ENCODE measurements at places on chromosomes 16 and 17.

- no peak for DNase-seq
Measured at GRCh38 chr16:89026121-89026612, 49.2 kb upstream of the CBFA2T3 start.

- no peak for DNase-seq
Measured at GRCh38 chr17:6240601-6241000, 170.4 kb downstream of the WSCD1 start.

- DNase-seq: no peak
Measured at GRCh38 chr17:32915245-32915644, 12.7 kb upstream of the TMEM98 start.

DNA sequence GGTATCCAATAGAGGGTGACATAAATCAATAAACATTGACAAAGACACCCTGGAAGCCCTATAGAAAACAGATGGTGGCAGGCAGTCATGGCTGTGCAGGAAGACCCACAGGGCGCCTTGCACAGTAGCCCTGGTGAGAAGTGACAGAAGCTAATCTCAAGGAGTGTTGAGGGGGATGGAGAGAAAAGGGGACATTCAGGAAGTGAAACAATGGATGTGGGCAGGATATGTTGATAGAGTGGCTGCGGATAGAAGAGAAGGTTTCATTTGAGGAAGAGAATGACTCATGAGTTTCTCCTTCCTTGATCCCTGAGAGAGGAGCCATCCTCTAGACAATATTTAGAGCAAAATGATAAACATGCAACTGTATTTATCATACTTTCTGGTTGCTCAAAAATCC, 468.8 kb upstream of the HSBP1 start:
- DNase-seq: no peak

DNA sequence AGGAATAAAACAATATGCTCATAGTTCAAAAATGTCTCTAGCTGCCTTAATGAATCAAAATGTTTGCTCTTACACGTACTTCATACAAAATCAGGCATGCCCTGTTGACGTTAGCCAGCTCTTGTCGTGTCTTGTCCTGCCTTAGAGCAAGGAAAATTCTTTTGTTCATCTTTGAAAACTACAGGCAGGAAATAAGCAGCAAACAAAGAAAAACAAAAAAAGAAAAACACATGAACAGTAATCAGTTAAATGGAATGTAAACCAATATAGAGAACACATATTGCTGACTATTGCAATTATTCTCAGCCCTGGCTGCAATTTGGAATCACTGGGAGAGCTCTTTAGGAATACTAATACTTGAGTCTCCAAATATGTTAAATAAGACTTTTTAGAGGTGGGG, 1.7 kb downstream of the CAPNS2 start:
- no peak for DNase-seq

DNA sequence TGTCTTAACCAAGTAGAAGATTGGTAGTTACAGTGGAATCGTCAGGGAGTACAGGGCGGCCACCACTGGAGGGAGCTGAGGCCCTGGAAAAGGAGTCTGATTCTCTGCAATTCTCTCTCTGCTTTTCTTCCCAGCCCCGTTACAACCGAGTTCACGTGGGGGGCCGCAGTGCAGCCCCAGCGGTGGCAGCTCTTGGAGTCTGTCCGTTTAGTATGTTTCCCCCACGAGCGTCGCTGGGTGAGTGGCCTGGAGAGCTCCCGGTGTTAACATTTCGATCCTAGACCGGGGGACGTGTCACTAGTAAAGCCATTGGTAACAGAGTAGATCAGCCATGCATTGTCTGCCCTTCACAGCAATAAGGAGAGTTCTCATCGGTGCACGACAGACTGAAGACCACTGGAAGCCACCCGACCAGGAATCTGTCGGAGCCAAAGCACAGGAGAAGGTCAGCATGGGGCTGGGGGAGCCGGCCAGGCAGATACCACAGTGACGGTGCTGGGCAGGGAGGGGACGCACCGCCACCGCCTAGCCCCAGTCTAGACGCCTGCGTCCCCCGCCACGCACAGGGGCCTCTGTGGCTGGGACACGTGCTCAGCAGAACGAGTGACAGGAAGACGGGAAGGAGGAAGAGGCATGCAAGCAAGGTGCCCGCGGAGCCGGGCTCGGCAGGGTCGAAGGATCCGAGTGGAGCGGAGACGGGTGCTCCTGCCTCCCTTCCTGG, 15.7 kb downstream of the SLC16A3 start:
- peak; percentile 3 for DNase-seq

- no peak for DNase-seq
Measured at GRCh38 chr16:70644763-70645597, 1.4 kb upstream of the IL34 start.

- DNase-seq: no peak
Measured at GRCh38 chr16:58906981-58907715, 173.0 kb upstream of the GOT2 start.

DNA sequence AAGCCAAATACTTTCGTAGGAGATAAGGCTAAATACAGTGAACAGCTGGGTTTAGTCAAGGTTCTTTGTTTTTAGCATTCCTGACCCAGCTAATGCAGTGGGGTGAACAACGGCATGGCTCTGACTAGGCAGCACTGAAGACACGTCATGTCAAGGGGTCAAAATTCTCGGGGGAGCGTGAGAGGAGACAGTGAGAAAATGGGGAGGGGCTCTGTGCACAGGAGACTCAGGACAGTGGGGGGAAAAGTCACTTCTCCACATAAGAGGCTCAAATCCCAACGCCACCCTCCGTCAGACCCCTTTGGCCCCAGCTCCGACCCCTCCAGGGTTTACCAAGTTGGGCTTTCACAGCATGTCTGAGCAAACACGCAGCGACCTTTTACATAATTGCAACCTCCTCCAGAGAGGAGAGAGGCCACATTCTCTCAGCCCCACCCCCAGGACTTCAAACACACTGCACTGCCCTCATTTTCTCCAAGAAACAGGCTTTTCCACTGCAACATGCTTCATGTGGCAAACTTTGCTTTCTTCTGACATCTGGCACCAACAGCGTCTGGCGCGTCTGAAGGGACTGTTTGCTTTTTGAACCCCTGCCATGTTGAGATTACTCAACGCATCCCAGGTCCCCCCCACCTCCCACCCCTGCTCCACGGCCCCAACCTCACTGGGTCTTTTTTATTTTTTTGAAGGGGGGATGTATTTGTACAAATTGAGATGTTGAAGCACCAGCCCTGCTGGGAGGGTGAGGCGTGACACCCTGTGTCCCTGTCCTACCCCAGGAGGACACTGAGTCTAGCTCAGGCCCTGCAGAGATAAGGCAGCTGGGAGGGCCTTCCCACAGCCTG, 30.0 kb downstream of the AXIN2 start:
- DNase-seq: no peak

GRCh38 chr17:7789131-7789530, 44.9 kb upstream of the KDM6B start:
- no peak for DNase-seq

- DNase-seq: no peak
Measured at GRCh38 chr17:41308918-41309359, at the start of gene KRTAP16-1. TSS of gene KRTAP16-1 (minus strand) at chr17:41309309. CDS start at chr17:41309253, 56 bp downstream.

- DNase-seq: no peak
Measured at GRCh38 chr16:28259091-28259780, 33.1 kb upstream of the SBK1 start.

DNA sequence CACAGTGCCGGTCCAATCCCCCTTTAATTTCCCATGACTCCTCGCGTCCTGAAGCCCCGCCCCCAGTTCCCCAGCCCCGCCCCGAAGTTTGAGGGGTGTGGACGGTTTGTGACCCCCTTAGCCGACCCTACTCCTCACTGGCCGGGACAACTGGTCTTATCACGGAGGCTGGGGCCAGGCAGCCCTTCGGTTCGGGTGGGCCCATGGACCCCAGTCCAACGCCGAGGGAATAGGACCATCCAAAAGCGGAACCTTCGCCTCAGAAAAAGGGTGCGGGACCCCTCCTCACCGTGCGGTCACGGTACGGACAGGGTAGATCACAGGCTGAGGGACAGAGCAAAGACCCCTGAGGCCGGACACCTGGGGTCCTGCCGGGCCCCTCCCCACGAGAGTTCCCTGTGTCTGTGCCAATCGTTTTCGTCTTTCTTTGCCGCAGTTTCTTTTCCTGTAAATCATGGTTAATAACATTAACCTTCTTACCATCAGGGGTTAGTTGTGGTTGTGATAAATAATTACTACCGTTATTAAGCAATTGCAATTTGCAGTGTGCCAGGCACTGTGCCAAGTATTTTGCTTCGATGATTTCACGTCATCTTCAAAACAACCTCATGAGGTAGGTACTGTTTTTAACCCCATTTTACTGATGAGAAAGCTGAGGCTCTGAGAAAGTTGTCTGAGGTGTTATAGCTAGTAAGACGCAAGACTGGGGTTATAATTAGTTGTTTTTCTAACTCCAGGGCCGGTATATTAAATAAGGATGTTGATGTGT, 543 bp downstream of the TMUB2 start:
- no peak for DNase-seq

DNA sequence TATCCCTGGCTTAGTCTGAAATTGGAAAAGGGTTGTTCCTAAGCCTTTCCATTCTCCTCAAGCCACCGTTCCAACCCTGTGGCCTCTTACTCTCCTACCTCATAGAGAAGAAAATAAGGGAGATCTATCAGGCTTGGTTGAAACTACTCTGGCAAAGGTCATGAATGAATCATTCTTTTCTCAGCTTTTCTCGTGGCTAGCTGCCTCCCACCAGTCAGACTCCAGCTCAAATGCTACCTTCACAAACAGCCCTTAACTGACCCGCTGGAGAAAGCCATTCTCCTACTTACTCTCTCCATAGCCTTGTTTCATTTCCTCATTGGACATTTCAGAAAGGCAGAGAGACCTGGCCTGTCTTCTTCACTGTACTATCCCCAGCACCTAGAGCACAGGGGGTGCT, 8.9 kb downstream of the MYH10 start:
- no peak for DNase-seq

DNA sequence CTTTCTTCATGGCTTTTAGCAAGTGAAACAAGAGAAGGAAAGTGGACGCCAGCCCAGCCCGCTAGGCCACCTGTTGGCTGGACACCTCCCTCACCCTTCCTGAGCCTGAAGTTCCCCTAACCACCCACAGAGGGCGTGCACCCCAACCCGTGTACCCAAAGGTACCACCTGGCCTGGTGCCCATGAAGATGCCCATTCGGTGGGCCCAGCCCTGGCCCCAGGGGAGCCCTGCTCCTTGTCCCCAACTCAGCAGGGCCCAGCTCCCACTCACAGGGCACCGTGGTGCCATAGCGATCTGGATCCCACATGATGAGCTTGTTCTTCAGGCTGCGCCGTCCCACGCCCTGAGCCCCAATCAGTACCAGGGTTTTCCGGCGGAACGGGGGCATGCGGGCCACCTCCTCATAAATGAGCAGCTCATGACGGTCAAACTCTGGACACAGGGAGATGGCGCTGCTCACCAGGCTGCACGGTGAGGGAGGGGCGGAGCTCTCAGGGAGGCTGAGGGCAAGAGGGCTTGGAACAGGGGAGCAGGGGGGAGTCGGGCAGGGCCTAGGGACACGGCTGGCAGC, 26.8 kb downstream of the MPP2 start:
- no peak for DNase-seq

DNA sequence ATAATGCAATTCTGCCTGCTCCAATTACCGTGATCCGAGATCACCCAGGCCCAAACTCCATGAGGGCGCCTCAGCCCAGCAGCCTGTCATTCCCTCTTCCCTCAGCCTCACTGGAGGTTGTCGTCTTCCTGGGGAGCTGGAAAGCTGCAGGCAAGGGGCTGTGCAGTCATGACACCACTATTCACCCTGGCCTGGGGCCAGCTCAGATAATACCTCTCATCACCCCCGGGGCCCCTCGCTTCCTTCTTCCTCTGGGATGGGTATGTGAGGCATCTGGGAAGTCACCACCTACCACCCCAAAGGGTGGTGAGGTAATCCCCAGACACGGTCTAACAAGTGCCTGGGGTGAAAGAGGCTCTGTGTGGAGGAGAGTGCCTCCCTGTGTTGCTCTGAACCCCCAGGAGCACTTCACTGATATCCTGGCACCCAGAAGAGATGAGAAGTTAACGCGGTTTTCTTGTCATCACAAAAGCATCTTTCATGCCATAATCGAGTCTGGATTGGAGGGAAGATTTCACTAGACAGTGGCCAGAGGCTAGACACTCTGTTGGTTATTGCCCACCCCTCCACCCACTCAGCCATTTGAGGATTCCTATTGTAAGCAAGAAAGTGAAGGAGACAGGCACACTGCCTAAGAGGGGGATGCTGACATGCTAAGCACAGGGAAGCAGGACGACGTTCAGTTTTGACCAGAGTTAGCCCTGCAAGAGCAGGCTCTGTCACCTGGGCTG, 18.4 kb downstream of the CFAP20 start:
- DNase-seq: no peak

GRCh38 chr17:35084987-35085386, 21.5 kb upstream of the RFFL start:
- no peak for DNase-seq

DNA sequence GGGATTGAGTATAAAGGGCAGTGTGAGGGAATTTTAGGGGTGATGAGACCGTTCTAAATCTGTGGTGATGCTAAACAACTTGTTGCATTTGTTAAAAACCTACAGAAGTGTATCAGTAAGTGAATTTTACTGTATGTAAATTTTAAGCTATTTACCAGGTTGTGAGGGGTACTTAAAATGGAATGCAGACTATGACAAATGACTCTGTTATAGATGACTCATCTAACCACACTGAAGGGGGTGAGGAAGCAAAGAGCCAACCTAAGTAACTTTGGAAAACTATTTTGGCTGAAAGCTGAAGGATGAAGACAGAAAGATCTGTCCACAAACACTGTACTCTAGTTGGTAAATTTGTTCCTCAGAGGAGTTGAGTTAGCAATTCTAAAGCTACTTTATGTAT, 5.3 kb upstream of the MKS1 start:
- DNase-seq: peak; percentile 42

- no peak for DNase-seq
Measured at GRCh38 chr17:16462070-16462864, 29.7 kb downstream of the LRRC75A start.

DNA sequence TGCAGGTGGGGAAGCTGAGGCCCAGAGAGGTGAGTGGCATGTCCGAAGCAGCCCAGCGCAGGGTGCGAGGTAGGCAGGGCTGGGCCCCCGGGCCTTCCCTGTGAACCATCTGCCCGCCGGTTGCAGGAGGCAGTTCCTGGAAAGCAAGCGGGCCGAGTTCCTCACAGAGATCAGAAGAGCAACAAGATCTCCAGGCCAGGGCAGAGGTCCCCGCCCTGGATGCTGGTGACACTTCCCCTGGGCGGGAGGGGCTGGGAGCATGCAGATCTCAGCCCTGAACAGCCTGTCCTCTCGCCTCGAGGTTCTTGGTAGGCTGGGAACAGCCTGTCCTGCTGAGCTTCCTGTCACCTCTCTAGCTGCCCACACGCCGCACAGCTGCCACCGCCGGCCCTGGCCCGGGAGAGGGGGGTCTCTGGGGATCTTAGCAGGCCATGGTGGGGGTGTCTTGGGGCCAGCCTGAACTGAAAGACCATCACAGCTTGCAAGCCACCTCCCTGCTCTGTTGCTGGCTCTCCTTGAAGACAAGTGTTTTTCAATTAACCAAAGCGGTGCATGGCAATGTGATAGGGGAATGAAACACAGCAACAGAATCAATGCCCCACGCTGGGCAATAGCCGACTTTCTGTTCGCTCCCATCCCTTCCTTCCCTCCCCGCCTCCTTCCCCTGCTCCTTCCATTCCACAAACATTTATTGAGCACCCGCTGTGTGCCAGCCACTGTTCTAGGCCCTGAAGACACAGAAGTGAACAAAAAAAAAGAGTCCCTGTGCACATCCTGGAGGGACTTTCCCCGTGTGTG, 31.7 kb downstream of the SOCS1 start:
- peak; percentile 80 for DNase-seq

GRCh38 chr17:15039366-15039765, 225.8 kb downstream of the PMP22 start:
- DNase-seq: no peak

Measured in bone marrow (tissue), 2 donors.